ENCODE measurements at places on chromosomes 1 and 21.

- no peak for DNase-seq
These were observed 42.1 kb downstream of the UBE2U start for GRCh38 chr1:64245495-64245894.

DNA sequence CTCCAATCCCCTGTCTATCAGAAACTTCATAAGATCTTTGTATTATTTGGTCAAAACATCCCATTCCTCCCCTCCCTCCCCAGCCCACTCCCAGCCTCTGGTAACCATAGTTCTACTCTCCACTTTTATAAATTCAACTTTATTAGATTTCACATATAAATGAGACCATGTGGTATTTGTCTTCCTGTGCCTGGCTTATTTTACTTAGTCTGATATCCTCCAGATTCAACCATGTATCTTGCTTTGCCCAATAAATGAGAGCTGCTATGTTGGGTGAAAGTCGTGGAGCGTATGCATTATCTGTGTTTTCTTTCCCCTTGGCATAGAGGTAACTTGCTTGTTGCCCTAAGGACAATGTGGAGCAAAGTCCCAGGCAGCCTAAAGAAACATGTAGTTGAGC is 28.5 kb upstream of the CHRM3 start:
- no peak for DNase-seq

DNA sequence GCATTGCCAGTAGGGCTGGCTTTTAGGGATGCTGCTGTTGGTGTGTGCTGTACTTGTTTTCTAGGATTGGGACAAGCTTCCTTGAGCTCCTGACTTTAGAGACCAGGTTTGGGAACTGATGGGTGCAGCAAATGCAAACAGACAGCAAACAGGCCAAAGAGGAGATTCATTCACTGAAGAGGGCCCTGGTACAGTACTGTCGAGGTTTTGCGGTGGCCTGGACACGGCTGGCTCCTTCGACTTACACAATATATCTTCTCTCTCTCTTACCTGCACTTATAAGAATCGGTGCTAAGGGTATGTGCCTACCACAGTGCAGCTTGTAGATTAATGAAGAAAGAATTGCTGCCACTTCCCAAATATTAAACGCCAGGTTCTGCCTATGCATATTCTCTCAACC is 44.6 kb downstream of the ATP1A1 start:
- DNase-seq, result no peak

- no peak for DNase-seq
These were observed 5.4 kb upstream of the NTNG1 start for GRCh38 chr1:107135463-107135862.

- no peak for DNase-seq
These were observed 37.2 kb downstream of the C1orf94 start for GRCh38 chr1:34213956-34214355.

GRCh38 chr1:185894791-185895190 is 160.6 kb downstream of the HMCN1 start:
- DNase-seq, result no peak

DNA sequence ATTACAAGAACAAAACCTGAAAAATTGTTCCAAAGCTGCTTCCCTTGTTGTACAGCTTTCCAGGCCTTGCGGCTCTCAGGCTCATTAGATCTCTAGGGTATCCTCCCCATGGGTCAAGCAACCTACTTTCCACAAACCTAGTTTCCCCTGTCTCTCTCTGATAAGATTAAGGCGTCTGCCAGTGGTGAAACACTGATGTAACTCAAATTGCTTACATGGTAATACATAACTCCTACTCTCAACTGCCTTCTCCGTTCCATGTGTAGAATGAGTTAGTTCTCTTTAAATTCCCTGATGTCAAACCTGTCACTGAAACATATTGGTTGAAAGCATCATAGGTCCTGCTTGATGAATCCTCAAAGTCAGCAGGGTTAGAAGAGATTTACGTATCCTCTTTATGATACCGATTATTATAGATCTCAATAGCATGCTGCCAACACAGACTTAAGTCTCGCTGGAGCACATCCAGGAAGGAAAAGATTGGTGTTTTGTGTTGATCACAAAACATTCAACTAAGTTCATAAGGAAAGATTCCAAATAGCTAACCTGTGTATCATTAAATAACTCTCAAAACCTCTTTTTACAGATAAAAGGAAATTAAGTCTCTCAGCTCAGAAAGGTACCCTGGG is 10.6 kb downstream of the PPP1R15B start:
- no peak for DNase-seq

- no peak for DNase-seq
These were observed 284.6 kb upstream of the DPYD start for GRCh38 chr1:98205291-98206017.

DNA sequence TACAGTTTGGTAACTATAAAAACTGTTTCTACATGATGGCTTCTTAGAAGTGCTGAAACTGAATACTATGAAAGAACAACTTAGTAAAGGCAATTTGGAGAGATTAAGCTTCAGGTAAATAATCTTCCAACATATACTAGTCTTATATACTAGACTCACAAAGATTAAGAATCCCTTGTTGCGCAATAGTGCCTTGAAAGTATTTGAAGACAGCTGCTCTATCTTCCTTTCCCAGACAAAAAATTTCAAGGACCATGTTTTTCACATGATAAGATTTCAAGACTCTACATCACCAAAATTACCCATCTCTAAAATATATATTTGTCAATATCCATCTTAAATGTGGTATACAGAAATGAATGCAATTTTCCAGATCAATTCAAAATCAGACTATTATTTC is 37.7 kb upstream of the ASPM start:
- no peak for DNase-seq

DNA sequence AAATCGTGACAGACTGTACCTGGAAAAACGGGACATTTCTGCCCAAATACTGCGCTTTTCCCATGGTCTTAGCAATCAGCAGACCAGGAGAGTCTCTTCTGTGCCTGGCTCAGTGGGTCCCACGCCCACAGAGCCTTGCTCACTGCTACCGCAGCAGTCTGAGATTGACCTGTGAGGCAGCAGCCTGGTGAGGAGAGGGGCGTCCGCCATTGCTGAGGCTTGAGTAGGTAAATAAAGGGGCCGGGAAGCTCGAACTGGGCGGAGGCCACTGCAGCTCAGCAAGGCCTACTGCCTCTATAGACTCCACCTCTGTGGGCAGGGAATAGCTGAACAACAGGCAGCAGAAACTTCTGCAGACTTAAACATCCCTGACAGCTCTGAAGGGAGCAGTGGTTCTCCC is 203.1 kb downstream of the DENND1B start:
- DNase-seq, result no peak

DNA sequence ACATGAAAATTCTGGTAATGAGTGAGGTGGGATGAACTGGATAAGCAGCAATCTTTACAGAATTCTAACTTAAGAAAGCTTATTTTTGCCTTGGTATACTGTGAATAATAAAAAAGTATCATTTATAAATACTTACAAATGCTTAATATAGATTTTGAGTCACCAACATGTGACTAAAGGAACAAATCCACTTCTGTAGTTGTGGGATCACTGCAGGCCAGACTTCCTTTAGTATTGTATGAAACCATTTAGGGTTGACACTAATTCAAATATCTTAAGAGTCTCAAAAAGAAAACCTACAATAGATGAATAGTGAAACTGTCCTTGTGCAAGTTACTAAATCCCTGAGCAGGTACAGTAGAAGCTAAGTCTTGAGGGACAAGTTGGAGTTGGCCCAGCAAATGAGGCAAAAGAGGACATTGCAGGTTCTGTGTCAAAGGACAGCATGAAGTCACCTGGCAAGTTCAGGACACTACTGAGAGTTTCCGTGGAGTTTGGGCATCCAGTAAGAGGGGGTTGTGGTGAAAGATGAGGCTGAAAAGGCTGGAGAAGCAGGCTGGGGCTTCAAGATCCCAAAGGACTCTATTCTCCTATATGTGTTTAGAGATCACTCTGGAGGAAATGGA is 5.9 kb upstream of the THEM4 start:
- no peak for DNase-seq

GRCh38 chr1:20080441-20081352 is 10.7 kb downstream of the PLA2G5 start:
- no peak for DNase-seq

GRCh38 chr1:43774359-43774758 is 67.0 kb downstream of the ST3GAL3 start:
- no peak for DNase-seq

GRCh38 chr1:8382051-8382505 is 64.2 kb downstream of the SLC45A1 start:
- DNase-seq, result no peak

DNA sequence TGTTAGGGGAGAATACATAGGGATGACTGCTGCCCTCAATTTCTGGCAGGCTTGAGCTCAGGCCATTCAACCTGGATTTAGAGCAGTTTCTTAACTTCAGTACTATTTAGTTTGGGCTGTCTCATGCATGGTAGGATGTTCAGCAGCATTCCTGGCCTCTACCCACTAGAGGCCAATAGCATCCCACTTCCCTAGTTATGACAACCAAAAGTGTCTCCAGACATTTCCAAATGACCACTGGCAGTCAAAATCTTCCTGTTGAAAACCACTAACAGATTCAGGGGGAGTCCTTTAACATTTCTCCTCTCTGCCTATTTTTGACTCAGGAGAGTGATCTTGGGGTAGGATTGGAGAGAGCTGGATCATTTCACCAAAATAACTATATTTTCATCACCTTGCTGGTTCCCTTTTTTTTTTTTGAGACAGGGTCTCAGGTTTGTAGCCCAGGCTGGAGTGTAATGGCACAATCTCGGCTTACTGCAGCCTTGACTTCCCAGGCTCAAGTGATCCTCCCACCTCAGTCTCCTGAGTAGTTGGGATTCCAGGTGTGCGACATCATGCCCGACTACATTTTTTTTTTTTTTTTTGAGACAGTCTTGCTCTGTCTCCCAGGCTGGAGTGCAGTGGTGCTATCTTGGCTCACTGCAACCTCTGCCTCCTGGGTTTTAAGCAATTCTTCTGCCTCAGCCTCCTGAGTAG is 8.7 kb downstream of the GNAT2 start:
- DNase-seq, result no peak

- DNase-seq, result no peak
These were observed 33.5 kb downstream of the PROX1 start for GRCh38 chr1:214021321-214021720.

DNA sequence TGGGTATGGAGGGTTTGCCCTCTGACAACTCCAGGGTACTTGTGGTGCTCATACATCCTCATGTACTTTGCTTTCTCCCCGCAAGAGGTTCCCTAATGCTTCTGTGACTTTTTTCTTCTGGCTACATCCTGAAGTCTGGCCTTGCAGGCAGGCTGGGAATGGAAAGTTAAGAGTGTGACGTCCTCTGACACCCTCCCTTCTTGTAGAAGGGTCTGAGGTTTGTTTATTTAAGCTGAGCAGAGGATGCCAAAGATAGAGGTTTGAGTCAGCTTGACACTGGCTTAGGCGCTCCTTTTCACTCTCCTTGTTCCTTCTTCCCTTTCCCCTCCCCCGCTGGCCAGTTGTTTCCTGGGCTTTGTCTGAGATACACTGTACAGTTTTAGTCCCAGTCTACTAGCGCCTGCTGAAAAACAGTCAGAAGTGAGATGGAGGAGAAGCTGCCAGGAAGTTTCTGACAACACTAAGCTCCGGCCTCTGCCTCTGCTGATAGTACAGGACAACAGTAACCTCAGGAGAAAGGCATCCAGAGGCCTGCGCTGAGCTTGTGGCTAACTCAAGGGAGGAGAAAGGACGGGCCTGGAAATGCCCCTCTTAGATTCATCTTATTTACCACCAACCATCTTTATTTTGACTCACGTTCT is at the start of gene MACF1:
MACF1 (plus strand) TSS at position 255 of the 641 bp plus-strand sequence; CDS start at position 583, 328 bp downstream.
- no peak for DNase-seq

- no peak for DNase-seq
These were observed 22.4 kb upstream of the HMGB4 start for GRCh38 chr1:33841494-33841893.

- no peak for DNase-seq
These were observed 90.1 kb downstream of the TENT5C start for GRCh38 chr1:117695796-117696490.

DNA sequence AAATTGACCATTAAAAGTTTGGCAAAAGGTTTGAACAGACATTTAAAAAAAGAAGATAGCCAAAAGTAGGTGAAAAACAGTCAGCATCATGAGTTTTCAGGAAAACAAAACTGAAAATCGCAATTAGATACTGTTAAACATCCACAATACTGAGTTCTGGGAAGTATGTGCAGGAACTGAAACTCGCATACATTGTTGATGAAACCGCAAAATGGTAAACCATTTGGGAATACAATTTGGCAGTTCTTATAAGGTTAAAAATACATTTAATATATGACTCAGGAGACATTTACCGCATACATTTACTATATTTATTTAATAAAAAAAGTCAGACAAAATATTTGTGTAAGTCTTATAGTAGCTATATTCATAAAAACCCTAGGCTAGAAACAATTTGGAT is 393.2 kb downstream of the COL11A1 start:
- no peak for DNase-seq

DNA sequence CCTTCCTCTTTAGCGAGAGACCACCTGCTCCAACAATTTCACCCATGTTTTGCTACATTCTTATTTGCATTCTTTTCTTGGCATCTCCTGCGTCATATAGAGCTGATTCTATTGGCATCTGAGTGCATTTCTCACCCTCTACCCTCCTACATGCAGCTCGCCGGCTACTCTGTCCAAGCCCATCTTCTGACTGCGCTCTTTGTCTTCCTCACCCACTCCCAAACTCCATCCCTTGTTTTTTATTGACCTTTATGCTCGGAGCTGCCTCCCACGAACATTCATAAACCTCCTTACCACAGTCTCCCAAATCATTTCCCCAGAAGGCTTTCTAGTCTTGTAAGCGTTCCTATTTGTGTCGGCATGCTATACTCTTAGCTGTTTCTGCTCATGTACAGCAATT is 33.6 kb upstream of the FMN2 start:
- DNase-seq, result no peak

DNA sequence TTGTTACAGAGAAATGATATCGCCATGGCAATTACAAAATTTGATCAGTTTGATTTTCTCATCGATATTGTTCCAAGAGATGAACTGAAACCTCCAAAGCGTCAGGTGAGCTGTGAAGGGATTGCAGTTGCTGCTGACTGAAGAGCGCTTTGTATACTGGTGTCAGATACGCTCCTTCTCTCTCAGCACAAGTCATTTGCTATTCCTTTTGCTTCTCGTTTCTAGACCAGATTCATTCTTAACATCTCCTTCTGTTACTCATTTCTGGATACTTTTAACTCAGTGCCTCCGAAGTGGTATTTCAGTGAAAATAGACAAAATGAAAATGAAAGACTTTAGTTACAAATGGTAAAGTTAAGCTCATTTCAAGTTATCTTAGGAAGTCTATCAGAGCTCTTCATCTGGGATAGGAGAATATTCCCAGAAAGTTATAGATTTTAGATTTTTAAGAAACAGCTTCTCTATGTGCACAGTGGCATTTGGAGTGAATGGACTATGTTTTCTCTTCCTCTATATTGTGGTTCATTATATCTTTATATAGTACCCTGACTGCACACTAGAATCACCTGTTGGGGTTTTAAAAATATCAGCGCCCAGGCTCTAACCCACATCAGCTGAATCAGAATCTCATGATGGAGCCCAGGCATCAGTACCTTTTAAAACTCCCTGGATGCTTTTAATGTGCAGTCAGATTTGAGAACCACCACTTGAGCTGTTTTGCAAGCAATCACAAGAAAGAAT is 30.3 kb upstream of the KCNQ4 start:
- DNase-seq, result no peak

- no peak for DNase-seq
These were observed 83.3 kb downstream of the ETS2 start for GRCh38 chr21:38888991-38889561.
